ENCODE measurements at places on chromosomes 1 and 21.
A peak's percentile ranks its signal among the peaks of the same experiment; 100 is the strongest.

DNA sequence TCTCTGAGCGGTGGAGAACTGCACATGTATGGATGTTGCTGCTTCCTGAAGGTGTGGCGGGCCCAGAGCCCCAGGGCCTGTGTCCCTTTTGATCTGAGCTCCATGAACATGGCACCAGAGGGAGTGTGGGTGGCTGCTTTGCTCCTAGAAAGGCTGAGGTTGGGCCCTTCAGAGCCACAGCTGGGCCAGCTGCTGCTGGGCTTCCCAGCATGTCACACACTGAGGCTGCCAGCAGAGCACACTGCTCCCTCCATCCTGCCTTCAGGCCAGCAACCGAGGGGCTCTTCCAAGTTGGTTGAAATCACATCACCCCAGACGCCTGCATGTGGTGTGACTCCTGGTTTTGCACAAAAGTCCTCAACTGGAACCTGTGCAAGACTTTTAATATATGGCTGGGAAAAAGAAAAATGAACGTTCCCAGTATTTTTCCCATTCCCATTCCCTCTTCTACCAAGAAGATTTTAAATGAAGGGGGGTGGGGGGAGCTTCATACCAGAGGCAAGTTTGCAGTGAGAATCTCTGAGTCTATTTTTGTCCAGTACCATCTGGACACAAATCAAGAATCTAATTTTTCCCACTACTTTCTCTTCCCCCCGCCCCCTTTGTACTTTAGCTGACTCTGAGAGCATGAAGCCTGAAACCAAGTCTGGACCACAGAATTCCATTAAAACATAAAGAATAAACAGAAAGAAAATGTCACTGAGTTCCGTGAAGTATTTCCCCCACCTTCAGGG is 26.2 kb upstream of the NGF start:
- no peak for DNase-seq

DNA sequence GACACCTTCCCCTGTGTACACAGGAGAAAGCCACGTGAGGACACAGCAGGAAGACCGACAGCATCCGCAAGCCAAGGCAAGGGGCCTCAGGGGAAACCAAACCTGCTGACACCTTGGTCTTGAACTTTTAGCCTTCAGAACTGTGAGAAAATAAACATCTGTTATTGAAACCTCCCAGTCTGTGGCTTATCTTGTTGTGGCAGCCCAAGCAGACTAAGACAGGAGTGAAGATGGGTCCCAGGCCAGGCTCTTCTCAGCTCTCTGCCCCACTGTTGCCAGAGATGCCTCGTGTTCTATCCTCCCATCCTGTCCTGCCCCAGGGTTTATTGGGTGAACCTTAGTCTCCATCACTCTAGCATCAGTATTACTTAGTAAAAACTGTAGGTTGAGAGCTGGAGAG is 236.3 kb downstream of the MATN1 start:
- no peak for DNase-seq

DNA sequence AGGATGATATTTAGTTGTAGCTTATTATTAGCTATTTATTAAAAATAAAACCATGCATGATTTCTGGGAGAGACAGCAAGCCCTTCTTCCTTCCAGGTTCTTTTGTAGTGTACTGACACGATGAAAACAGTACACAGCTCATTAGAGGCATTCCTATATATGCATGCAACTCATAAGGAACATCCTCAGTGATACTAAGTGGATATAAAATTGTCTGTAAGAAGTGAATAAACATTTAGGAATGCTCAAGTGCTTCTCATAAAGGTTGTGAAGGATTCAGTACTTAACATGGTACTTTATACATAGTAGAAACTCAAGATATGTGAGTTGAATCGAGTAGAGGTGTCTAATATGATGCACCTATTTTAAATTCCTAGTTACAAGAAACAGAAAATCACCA is 287.7 kb downstream of the SDCCAG8 start:
- DNase-seq = no peak

DNA sequence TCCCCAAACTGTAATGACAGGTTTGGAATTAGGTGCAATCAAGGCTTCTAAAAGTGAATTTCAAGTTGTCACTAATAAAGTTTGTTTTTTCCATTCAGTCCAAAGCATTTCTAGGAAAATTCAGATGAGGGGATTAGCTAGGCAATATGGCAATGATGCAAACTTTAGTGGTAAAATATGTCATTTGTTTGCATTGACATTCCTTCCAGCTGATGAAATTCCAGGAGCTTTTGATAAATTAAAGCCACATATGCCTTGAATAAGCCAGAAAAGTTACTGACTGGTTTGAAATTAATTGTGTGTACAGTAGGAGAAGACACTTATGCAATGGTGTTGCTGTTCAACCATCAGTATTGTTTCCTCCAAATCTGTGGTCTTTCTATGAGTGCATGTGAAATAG is 57.8 kb downstream of the MROH9 start:
- DNase-seq = no peak

- no peak for DNase-seq
Observed at GRCh38 chr1:114660238-114660637, 9.6 kb downstream of the DENND2C start.

- DNase-seq = no peak
Observed at GRCh38 chr1:7458946-7459345, 312.1 kb upstream of the VAMP3 start.

DNA sequence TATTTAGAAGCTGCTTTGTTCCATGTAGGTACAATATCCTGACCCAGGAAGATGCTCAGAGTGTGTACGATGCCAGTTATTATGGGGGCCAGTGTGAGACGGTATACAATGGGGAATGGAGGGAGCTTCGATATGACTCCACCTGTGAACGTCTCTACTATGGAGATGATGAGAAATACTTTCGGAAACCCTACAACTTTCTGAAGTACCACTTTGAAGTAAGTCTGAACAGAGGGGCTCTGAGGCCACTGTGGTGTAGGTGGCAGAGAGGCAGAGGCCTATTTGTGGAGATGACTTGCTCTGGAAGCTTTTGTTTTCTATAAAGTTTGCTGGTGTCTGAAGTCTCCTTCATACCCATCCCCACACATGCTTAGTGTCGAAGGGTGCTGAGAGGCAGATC is 26.8 kb downstream of the C8A start:
- no peak for DNase-seq

- no peak for DNase-seq
Observed at GRCh38 chr1:87979079-87979478, 650.4 kb downstream of the LMO4 start.

- no peak for DNase-seq
Observed at GRCh38 chr1:178192686-178193085, 98.8 kb downstream of the RASAL2 start.

GRCh38 chr1:183223467-183223866 is 37.4 kb downstream of the LAMC2 start:
- no peak for DNase-seq

- DNase-seq = no peak
Observed at GRCh38 chr1:36597514-36597913, 114.8 kb upstream of the CSF3R start.

DNA sequence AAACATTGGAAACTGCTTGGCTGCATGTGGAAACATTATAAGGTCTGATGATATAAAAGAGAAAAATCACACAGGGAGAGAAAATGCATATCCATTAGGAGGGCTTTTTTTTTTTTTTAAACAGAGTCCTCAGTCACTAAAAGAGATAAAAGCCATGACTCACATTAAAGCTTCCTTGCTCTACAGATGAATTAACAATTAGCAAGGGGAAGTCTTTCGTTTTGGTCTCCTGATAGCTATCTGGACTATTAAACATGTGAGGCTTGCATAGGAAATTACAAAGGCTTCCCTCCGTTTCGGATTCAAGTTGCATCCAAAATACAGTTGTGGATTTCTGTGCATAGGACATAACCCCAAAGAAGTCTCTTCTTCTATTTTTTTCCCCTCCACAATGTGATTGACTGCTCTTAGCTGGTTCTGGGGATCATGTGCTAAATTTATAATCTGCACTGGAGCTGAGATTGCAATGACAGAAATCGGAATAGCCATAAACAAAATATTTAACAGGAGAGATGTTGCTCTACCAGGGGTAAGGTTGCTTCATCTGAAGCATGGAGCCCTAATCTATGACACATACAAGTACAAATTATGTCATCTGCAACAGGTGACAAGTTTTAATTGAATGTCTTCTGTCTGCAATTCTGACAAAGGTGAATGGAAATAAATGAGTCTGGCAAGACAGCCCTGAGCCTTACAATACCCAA is 146.8 kb downstream of the ESRRG start:
- DNase-seq = no peak

DNA sequence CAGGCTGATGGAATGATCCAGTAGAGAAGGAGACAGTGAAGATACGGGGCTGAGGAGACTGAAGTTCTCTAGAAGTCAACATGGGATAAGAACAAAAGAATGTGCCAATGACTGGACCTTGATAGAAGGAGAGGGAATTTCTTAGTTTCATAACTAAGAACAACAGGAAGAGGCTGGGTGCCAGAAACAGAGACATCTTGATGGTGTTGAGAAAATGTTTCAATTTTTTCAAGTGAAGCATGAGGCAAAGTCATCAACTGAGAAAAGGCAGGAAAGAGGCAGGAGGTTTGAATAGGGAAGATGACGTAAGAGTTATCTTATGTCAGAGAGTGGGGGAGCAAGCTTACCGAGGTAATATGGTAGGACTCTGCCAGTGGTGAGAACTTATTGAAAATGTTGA is 80.1 kb downstream of the SPAG17 start:
- no peak for DNase-seq

GRCh38 chr1:172442404-172442803 is 1.5 kb downstream of the PIGC start:
- peak; percentile 82 for DNase-seq

DNA sequence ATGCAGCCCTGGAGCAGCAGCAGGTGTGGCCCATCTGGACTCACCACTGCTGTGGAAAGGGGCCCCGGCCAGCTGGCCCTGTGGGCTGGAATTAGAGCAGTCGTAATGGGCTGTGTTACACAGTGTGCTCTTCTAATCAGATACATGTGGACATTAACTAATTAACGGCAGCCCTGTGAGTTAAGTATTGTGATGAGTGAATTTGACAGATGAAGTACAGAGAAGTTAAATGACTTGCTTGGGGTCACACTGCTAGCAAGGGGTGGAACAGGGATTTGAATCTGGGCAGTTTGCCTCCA is 58.6 kb downstream of the MDM4 start:
- no peak for DNase-seq

DNA sequence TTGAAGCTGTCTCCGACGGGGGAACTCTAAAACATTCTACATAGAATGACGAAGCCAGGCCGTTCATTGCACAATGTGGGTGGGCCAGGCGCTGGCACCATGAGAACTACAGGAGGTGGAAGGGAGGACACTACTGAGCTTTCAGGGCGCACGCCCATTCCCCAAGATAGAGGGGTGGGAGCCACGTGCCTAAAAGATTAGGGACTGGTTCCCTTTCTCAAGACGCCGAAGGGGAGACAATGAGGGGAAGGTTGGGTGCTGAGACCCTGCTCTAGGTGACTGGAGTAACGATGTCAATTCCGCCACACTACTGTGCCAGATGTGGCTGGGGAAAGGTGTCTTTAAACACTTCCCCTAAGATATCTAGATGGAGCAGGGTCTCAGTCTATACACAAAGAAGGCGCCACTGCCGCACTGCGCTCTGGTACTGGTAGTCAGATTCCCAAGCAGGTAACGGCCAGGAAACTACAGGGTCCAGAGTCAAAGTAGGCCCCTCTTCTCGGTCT is 782 bp downstream of the CSDE1 start:
- DNase-seq = no peak

DNA sequence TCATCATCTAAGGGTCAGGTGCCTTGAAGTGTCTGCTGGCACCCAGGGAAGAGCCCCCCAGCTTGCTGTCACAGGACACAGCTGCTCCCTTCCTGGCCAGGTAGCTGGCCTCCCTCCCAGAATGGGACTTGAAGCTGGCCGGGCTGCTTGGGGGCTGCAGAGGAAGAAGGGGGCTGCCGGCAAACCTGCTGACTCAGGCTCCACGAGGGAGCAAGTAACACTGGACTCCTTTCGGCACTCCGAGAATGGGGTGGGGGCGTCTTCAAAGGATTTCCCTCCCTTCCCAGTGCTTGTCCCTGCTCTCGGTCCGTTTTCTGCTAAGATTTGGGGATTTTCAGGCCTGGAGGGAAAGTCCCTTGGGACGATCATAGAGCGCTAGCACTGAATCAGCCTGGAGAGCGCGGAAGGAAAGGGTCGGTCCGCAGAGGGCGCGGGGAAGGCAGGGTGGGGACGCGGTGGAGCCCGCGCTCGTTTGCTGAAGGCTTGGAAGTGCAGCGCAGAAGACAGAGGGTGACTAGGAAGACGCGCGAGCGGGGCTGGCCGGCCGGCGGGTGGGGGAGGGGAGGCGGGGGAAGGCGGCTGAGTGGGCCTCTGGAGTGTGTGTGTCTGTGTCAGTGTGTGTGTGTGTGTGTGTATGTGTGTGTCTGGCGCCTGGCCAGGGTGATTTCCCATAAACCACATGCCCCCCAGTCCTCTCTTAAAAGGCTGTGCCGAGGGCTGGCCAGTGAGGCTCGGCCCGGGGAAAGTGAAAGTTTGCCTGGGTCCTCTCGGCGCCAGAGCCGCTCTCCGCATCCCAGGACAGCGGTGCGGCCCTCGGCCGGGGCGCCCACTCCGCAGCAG is at the start of gene CSF1:
Gene CSF1, plus strand, starts transcription at position 727 of the 840 bp plus-strand sequence. CDS start 175 bp downstream, outside the sequence.
- peak; percentile 92 for DNase-seq

- peak; percentile 53 for DNase-seq
Observed at GRCh38 chr1:13950637-13951036, 250.6 kb downstream of the PRDM2 start.

- no peak for DNase-seq
Observed at GRCh38 chr1:205716371-205717132, 33.4 kb downstream of the NUCKS1 start.

DNA sequence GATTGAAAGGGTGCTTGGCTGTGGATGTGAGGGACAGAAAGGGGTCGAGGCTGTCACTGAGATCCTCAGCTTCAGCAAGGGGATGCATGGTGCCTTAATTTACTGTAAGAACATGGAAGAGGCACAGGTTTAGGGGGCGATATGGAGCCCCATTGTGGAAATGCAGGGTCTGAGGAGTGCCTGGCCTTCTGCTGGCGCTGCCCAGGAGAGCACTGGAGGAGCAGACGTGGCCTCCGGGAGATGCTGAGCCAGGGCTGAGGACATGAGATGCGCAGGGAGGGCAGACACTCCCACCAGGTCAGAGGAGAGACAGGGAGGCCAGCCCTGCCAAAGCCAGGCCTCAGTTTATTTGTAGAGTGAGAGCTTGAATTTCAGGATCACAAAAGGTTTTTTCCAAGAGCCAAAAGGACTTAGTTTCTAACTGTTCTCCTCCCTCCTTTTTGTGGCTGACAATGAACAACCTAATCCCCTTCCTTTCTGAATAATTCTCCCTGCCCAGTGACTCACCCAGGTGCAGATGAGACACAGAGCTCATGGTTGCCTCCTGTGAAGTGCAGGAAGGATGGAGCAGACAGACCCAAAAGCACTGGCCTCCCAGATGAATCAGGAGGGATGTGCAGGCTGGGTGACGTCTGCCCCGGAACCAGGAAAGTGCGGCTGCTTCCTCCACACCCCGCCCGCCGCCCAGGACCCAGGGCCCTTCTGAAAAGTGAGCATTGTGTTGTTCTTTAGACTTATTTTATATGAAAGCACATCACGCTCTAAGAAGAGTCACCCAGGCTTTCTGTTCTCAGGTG is 73.0 kb upstream of the TMPRSS2 start:
- DNase-seq = no peak

GRCh38 chr1:34199927-34200326 is 23.2 kb downstream of the C1orf94 start:
- no peak for DNase-seq

GRCh38 chr1:241332987-241333386 is 24.0 kb downstream of the RGS7 start:
- no peak for DNase-seq

All from K562 (cell line).